ENCODE measurements at places on chromosomes 2 and 18. TPM values are rescaled to one million over a fixed set of nuclear protein-coding genes. Genes with fewer than 3 reads are reported as not detected.

DNA sequence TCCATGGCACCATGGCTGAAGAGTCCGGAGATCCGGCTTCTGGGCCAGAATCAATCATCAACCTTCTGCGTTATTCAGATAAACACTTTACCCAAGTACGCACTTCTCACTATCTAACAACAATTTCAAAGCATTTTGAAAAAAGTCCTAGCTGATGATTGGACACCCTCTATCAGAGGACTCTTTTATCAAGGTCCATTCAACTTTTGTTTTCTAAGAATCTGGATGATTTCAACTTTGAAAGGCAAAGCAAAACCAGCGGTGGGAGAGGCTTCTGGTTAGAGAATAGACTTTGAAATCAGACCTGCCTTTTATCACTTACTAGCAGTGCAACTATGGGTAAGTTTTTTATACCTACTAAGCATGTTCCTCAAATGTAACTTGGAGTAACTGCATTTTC lies 293.6 kb upstream of the TNP1 start:
- no peak for DNase-seq

DNA sequence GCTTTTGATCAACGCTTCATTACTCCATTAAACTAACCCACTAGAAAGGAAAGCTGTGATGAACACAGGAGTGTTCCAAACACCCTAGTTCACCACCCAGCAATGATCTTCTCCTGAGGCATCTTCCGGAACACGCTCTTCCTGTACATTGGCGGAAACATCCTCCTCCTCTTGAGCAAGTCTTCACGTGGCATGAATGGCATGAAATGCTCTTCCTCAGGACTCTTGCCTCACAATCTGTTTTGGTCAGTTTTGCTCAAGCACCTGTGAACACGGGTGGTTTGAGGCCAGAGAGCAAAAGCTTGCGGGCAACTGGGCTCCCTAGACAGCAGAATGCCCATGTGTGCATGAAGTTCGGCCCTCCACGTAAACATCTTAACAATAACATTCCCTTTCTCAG lies 734.2 kb upstream of the SALL3 start:
- no peak for DNase-seq

DNA sequence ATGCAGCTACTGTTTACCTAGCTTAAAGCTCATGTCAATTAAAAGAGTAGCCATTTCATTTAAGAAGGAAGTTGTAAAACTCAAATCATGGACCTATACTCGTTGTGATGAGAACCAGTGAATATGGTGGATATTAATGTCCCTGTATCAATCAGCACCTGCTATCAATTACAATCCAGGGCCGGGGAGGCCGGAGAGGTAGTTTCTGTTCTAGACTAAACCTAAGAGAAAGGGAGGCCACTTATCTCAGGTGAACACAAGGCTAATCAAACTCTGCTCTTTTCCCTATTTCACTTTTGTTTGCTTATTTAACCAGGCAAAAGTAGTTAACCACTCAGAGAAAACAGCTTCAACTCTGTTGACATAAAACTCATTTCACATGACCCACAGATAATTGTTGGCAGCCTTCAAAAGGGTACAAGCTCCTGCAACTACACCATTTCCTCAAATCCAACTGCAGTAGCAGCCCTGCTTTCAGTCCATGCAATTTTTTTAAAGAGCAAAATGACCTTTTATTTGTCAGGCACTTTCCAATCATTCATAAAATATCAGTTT lies 27.8 kb upstream of the SLC9A2 start:
- DNase-seq: no peak

GRCh38 chr2:135744760-135745314 lies 3.2 kb downstream of the UBXN4 start:
- no peak for DNase-seq

SOWAHC gene
- 35.7 TPM for total RNA-seq

MYO3B gene
- total RNA-seq: 0.05 TPM

MARCO gene
- total RNA-seq: 0.77 TPM

Measured in colonic mucosa (tissue), 4 donors.